ENCODE measurements at places on chromosomes 3 and 15.

DNA sequence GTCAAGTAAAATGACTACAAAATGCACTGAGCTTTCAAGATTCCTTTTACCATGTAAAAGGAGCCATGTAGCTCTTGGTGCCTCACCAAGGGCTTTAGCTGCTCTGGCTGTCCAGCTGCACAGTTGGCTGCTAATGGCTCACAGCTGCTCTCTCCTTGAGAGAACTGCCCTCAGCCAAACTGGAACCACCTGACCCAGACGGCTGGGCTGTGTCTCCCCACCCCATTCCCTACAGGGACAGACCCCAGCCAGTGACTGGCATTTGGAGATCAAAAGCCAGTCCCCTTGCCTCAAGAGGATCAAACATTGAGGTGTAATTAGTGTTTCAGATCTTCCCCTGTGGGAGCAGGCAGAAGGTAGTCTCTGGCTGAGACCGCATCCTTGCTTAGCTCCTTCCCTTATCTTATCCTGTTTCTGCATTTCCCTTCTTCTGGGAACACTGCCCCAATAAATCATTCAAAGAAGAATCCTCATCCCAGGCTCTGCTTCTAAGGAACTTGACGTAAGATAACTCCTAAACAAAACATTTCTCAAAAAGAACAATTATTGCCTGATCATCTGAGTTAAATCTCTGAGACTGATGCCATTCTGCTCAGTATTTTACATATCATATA lies 28.6 kb upstream of the UBE2E2 start:
- no peak for DNase-seq

- DNase-seq: no peak
Measured at GRCh38 chr3:50666837-50667236, 7.9 kb upstream of the DOCK3 start.

- no peak for DNase-seq
Measured at GRCh38 chr3:194301730-194302129, 49.4 kb downstream of the CPN2 start.

GRCh38 chr3:85255949-85256348 lies 297.2 kb downstream of the CADM2 start:
- DNase-seq: no peak

DNA sequence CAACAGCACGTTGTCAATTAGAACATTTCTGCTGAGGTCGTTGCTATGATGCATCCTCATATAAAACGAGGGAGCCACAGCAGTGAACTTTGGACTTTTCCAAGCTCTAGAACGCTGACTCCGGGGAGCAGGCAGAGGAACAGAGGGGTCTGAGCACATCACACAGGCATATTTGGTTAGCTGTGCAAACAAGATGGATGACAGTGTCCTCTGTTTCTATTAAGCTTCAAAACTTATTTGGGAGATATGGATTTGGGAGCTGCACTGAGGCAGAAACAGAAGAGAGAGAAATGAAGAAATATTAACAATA lies 278.0 kb upstream of the TBL1XR1 start:
- no peak for DNase-seq

- no peak for DNase-seq
Measured at GRCh38 chr3:4561661-4562060, 68.5 kb downstream of the ITPR1 start.

DNA sequence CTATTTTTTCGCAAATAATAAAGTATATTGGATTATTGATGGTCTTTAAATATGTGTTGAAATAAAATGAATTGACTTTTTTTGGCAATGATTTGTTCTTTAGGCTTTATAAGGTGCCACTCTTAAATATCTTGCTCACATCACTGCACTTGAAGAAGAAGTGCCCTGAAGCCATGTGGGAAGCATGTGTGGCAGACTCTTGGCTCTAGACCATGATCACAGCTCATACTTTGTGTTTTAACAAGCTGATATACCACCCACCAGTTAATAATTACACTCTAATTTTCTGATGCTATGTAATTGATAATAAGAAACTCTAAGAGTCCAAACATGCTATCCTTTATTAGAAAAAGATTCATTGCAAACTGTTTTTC lies 52.1 kb upstream of the TGFBR2 start:
- no peak for DNase-seq

DNA sequence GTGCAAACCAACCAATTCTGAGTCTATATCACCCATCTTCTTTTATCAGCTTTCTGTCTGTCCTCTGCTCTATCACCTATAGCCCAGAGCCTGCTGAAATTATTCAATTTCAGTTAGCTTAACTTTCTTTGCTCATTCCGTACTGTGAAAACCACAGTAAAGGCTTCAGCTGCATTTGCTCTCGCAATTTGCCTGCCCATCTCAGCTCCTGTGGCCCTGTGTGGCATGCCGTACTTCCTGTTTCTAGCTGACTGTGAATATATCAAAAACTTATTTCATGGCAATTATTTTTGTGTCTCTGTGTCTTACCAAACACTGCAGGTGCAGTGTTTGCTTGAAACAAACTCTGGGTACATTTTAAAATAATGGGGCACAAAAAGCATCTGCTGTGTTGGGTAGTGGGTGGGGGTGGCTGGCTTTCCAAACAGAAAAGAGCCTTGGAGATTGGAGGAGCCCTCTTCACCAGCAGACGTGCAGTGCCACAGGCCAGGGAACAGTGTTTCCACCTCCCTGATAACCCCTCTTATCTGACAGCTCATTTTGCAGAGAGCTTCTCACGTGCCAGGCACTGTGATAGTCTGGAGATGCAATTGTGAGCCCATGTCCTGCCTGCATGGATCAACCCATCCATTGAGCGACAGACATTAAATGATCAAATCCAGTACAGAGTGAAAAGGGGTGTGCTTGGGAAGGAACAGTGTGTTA lies 45.2 kb downstream of the GASK1A start:
- DNase-seq: no peak

DNA sequence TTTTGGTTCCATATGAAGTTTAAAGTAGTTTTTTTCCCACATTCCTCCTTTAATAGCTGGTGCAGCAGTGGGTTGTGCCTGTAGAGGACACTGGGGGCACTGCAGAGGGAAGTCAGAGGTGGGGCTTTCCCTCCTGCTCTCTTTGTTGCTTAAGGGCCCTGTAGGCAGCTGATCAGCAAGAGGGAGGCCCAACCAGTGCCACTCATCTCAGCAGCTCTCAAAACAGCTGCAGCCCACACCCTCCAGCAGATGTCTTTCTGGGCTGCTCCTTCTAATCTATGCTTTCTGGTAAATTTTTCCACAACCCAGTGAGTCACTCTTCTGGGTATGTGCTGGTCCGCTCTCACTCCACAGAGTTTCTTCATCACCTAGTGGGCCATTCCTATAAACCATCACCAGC lies 263.8 kb downstream of the FEZF2 start:
- DNase-seq: peak; percentile 89

DNA sequence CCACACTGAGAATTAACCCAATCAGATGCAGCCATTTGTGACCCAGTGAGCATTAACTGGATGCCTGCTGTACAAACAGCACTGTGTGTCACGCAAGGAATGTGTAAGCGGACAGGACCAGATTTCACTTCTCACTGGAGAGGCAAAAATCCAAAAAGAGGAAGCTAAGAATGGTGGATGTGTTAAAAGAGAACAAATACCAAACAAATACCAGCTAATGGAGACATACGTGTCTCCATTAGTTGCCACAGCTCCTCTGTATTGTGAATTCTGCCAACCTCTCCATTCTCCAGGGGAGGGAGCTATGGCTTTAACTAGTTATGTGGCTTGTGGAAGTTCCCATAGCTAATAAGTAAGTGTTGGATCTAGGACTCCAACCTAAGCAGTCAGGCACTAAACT lies 2.6 kb downstream of the LTF start:
- no peak for DNase-seq

- no peak for DNase-seq
Measured at GRCh38 chr3:99999536-99999935, 114.8 kb downstream of the FILIP1L start.

DNA sequence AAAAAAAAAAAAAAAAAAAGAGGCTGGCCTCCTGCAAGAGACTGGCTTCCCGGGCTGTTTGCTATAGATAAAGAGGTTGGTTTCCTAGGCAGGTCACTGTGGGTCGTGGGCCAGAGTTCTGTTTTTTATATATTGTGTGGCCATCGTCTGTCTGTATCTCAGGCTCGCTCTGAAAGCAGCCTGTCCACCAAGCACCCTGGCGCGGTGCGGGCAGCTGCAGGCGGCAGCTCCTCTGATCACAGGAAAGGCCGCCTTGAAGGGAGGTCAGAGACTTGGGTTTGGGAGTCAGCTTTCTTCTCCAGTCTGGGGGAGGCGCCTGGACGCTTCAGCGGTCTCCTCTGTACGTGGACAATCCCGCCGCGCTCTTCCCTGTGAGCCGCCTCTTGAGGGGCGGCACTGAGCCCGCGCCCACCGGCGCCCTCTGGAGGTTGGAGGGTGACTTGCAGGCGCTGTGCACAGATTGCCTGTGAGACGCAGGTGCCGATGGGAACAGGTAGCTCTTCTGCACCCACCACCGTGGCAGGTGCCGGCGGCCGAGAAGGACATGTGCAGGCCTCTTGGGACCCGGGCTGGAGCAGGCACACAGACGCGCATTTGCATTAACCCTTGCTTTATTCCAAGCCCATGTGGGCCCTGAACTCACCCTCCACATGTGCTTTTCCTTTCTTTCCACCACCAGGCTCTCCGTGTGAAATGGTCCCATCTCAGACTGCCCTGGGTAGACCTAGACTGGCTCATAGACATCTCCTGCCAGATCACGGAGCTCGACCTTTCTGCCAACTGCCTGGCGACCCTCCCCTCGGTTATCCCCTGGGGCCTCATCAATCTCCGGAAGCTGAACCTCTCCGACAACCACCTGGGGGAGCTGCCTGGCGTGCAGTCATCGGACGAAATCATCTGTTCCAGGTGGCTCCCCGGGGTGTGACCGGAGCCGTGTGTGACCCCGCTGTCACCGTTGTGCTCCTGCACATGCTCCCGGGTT lies 89.3 kb downstream of the LRRK1 start:
- DNase-seq: no peak

DNA sequence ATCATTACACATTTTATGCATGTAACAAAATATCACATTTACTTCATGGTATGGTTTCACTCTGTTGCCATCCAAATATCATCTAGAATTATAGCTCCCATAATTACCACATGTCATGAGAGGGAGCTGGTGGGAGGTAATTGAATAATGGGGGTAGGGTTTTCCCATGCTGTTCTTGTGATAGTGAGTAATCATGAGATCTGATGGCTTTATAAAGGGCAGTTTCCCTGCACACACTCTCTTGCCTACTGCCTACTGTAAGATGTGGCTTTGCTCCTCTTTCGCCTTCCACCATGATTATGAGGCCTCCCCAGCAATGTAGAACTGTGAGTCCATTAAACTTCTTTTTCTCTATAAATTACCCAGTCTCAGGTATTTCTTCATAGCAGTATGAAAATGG lies 123.4 kb downstream of the SATB1 start:
- DNase-seq: peak; percentile 2

GRCh38 chr3:113005611-113006010 lies 14.8 kb downstream of the GTPBP8 start:
- no peak for DNase-seq

- DNase-seq: no peak
Measured at GRCh38 chr3:15722877-15723623, 74.7 kb downstream of the ANKRD28 start.

- no peak for DNase-seq
Measured at GRCh38 chr3:143445118-143445517, 325.5 kb downstream of the CHST2 start.

- DNase-seq: no peak
Measured at GRCh38 chr3:191502583-191502982, 41.6 kb downstream of the PYDC2 start.

- DNase-seq: no peak
Measured at GRCh38 chr3:159390656-159391212, 588.9 kb downstream of the MFSD1 start.

DNA sequence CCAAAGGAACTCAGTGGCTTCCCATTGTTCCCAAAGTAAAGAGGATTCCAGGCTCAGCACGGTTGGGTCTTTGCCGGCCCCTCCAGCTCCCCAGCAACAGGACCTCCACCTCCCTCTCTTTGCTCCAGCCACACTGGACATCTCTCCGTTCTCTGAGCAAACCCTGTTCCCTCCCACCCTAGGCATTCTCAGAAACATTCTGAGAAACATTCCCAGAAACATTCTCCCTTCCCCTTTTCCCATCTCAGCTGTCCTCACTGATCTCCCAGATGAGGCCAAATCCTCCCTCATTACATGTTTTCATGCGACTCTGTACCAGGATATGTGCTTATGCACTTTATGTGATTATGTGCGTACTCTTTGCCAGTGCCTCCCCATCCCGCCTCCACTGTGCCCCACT lies 14.1 kb downstream of the CCDC33 start:
- no peak for DNase-seq

DNA sequence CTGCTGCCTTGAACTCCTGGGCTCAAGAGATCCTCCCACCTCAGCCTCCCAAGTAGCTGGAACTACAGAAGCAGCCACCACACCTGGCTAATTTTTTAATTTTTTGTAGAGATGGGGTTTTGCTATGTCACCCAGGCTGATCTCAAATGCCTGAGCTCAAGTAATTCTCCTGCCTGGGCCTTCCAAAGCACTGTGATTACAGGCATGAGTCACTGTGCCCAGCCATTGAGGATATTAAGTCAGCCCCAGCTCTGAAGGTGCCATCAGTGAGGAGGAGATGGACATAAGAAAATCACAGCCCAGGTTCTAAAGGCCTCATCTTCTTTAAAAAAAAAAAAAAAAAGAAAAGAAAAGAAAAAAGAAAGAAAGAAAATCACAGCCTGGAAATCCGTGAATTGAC lies 26.6 kb upstream of the PSTPIP1 start:
- DNase-seq: no peak

GRCh38 chr3:117278424-117279190 lies 569.0 kb downstream of the TUSC7 start:
- no peak for DNase-seq

- DNase-seq: no peak
Measured at GRCh38 chr3:152419748-152420147, 151.0 kb downstream of the MBNL1 start.

- no peak for DNase-seq
Measured at GRCh38 chr15:90053685-90054466, 48.4 kb downstream of the IDH2 start.

GRCh38 chr15:86316726-86317383 lies 237.2 kb downstream of the AGBL1 start:
- DNase-seq: no peak

DNA sequence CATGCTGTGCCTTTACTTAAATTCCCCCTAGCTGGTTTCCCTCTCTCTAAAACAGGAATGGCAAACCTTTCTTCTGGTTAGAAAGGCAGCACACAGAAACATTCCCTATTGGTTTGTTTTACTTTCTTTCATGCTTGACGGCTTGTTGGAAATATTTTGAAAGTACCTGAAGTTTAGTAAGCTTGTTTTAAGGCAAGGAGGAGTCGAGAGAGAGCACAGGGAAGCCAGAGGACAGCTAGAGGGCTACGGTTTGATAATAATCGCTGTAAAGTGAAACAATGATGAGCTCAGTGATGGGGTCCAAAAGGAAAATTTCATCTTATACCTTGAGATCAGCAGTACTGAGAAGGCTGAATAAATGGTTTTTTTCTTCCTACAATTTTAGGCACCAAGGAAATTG lies 64.1 kb downstream of the ATP13A4 start:
- no peak for DNase-seq

- peak; percentile 9 for DNase-seq
Measured at GRCh38 chr3:122947738-122948137, 79.8 kb downstream of the SEMA5B start.
